ENCODE measurements at places on chromosomes 7 and 10. TPM values are rescaled to one million over a fixed set of nuclear protein-coding genes. Genes with fewer than 3 reads are reported as not detected.

GRCh38 chr10:77457266-77457665, 180.3 kb downstream of the KCNMA1 start:
- no peak overlapping the region for H3K27ac ChIP-seq
- H3K36me3 ChIP-seq: no peaks in the 10 kb centered on the region
- H3K4me1 ChIP-seq: no peaks in the 10 kb centered on the region
- peaks cover 4% of the 10 kb centered on the region for H3K27me3 ChIP-seq
- H3K4me3 ChIP-seq: no peak overlapping the region

DNA sequence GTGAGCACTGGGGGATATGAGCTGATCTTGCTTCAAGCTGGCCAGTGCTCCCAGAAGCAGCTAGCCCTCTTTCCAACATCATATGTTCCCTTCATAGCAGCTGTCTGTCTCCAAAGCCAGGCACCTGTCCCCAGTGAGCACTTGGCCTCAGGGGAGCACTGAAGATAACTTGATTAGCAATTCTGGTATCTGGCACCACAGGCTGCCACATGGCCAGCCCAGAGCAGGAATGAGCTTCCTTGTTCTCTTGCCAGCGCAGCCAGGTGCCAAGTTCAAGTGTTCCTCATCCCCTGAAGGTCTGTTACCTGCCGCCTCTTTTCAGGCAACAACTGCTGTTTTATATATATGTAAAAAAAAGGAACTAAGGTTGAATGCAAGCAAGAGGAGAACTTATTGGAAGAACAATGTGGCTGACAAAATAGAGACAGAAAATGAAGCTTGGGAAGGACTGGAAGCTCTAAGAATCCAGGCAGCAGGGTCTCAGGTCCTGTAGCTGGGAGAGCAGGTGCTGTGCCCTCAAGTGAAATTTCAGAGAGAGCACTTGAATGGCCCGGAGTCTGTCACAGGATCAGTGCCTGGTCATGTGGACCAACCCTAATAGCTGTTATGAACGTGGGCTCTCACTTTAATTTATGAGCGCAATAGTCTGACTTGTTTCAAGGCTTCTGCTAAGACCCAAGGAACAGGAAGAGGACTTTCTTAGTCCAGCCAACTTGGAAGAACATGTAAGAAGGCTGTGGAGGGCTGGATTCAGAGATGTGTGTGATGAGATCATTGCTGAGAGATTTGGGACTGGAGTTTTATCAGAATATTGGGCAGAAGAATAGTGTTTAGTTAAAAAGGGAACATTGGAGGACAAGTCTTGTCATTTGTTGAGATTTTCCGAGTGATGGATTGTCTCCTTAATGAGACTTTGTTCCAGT, 267.2 kb downstream of the GLRX3 start:
- H3K4me3 ChIP-seq: no peak overlapping the region
- no peaks in the 10 kb centered on the region for H3K4me1 ChIP-seq
- DNase-seq: no peak
- H3K36me3 ChIP-seq: no peaks in the 10 kb centered on the region
- H3K27me3 ChIP-seq: no peaks in the 10 kb centered on the region

DNA sequence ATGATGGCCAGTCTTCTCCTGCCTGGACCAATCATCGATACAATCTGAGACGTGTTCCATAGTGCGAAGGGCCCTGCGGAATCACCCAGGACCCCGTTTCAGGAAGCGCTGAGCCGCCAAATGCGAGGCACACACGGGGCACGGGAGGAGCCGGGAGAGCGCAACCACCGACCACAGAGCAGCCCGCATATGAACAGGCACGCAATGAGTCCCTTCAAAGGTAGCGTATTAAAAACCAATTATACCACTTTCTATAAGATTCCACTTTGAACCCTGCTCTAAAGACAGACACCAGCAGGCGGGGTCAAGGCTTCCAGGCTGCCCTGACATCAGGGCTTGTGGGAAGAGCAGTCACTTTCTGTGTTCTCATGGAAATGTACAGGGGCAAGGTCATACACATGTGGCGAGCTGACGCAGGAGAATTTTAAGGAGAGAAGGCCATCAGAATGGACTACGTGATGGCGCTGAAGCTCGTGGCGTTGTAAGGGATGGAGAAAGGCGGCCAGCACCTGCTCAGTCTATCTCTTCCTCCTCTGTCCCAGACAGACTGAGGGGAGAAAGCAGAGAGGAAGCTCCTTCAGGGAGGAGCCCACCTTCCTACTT, 46.2 kb downstream of the AMZ1 start:
- no peaks in the 10 kb centered on the region for H3K36me3 ChIP-seq
- H3K4me3 ChIP-seq: no peak overlapping the region
- H3K4me1 ChIP-seq: peaks cover 15% of the 10 kb centered on the region
- DNase-seq: no peak

- no peaks in the 10 kb centered on the region for H3K4me1 ChIP-seq
- DNase-seq: no peak
- H3K27ac ChIP-seq: no peak overlapping the region
- no peak overlapping the region for H3K4me3 ChIP-seq
- H3K36me3 ChIP-seq: peaks cover 51% of the 10 kb centered on the region
These were observed 75.3 kb downstream of the EPC1 start for GRCh38 chr10:32271617-32272016.

DNA sequence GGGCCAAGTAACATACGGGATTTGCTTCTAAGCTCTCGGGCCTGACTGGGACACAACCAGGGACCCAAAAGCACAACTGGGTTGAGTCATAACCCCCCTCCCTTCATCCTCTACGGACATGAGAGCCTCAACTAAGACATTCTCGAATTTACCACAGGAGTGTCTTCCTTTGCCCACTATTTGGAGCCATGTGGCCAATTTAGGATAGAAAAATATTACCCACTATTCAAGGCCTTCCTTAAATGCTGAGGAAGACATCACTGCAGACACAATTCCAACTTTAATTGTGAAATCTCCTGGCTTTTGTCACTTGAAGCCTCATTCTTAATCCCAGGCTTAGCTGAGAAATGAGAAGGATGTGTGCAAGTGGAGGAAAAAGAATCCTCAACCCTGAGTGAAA, 11.8 kb downstream of the CTBP2 start:
- H3K4me3 ChIP-seq: no peak overlapping the region
- no peak for DNase-seq
- peaks cover 54% of the 10 kb centered on the region for H3K27me3 ChIP-seq

GRCh38 chr7:90972906-90973550, 291.2 kb upstream of the FZD1 start:
- no peak overlapping the region for H3K27ac ChIP-seq
- no peak for DNase-seq
- H3K36me3 ChIP-seq: no peaks in the 10 kb centered on the region
- H3K4me1 ChIP-seq: no peaks in the 10 kb centered on the region
- H3K27me3 ChIP-seq: no peaks in the 10 kb centered on the region

DNA sequence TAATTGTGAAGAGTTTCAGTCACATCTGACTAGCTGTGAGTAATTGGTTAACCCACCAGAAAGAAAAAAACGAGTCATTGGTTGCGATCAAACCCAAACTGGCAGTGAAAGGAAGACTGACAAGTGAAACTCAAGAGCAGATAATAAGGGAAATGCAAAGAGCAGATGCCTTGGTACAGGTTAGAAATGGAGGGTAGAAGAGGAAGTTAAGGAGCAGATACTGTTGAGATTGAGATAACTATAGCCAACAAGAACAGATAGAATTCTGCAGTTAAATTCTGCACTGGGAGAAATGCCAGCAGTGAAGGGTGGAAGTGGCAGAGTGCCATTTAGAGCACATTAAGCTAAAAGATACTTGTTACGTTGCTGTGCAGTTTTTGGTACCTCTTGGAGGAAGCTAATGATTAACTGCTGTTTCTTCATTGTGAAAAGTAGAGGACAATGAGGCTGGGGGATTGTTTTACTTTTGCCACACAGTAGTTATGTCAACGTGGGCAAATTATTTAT, 65.8 kb downstream of the CDK13 start:
- H3K27ac ChIP-seq: no peak overlapping the region
- no peak for DNase-seq
- no peaks in the 10 kb centered on the region for H3K27me3 ChIP-seq
- peaks cover 19% of the 10 kb centered on the region for H3K4me1 ChIP-seq
- peaks cover 25% of the 10 kb centered on the region for H3K36me3 ChIP-seq

DNA sequence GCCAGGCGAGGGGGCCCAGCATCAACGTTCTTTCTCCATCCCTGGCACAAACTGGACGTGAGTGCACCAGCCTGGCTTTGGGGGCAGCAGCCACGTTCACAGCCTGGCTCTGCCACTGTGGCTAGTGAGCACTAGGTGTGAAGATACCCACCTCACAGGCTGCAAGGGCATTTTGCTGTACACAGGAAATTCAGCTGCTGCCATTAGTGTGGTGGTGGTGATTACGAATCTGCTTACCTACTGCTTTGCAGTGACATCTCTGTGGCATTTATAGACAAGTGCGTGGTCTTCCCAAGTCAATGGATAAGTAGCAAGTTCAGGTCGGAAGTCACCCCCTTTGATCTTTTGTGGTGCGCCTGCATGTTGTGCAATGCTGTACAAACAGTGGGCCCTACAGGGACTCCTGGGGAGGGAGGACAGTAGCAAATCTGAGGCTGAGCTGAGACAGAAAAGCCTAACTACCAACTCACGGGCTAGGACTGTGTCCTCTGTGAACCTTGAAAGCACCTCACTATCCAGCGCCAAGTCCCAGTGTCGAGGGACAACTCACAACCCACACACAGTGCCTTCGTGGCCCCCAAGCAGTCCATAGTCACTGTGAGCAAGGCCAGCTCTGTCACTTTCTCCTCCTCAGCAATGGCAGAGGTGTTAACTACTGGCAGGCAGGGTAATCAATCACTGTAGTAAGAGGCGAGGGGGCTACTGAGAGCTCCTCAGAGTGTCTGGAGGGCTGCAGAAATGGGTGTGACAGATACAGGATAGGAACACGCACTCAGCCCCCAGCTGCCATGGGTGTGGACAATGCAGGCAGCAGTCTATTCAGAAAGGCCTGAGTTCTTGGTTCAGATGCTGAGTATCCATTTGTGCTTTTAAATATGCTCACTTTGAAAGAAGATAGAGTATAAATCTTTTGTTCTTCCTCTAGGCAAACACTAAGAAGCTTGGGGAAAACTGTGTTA, 17.0 kb upstream of the MMP21 start:
- no peak overlapping the region for H3K27ac ChIP-seq
- H3K36me3 ChIP-seq: peaks cover 8% of the 10 kb centered on the region
- peaks cover 13% of the 10 kb centered on the region for H3K4me1 ChIP-seq
- no peak for DNase-seq
- H3K27me3 ChIP-seq: no peaks in the 10 kb centered on the region

GRCh38 chr7:69067397-69067796, 530.9 kb upstream of the AUTS2 start:
- DNase-seq: no peak
- H3K27me3 ChIP-seq: no peaks in the 10 kb centered on the region
- H3K36me3 ChIP-seq: no peaks in the 10 kb centered on the region
- H3K27ac ChIP-seq: no peak overlapping the region
- no peaks in the 10 kb centered on the region for H3K4me1 ChIP-seq

DNA sequence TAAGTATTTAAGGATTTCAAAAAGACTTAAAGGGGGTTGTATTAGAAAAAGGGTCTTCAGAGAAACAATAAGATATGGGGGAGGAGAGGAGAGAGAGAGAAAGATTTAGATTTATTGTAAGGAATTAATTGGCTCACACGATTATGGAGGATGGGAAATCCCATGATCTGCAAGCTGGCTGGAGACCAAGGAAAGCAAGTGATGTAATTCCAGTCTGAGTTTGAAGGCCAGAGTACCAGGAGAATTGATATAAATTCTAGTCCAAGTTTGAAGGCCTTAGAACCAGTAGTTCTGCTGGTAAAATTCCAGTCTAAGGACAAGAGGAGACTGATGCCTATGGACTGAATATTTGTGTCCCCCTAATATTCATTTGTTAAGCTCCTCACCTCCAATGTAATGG, 20.6 kb upstream of the SLC13A1 start:
- H3K4me3 ChIP-seq: no peak overlapping the region
- no peak overlapping the region for H3K27ac ChIP-seq
- H3K36me3 ChIP-seq: no peaks in the 10 kb centered on the region
- H3K4me1 ChIP-seq: no peaks in the 10 kb centered on the region

DNA sequence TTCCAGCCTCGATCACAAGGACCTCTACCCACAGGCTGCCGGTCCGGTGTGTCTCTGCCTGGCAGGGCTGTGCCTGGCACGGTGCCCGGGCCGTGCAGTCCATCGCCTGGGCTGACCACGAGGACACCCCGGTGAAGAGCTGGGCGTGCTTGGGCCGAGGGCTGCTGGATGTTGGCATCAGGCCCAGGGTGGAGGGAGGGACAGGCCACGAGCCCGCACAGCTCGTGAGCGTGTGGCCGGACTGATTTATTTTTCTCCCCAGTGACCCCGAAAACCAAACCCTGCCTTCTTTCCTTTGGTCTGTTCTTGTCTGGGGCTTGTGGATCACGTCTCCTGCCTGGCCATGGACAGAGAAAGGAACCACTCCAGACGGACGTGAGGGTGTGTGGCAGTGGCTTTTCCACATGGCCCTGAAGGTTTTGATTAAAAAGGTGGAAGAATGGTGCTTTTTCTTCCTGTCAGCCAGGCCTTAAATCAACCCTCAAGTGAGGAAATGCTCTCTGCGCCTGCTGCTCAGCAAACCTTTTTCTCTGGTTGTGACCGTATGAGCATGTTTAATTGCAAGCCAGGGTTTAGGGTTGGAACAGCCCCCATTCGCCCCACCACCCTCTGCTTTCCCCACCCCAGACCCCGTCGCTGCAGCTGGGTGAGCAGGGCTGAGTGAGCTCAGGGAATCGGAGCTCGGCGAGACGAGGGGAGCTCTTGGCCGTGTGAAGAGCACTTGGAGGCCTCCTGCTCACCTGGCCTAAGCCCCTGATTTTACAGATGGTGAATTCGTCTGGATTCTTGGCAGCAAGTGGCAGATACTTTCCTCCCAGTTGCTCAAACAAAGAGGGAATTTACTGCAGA, 130.1 kb downstream of the RGS10 start:
- peaks cover 3% of the 10 kb centered on the region for H3K4me1 ChIP-seq
- no peaks in the 10 kb centered on the region for H3K36me3 ChIP-seq
- no peak overlapping the region for H3K4me3 ChIP-seq
- no peak overlapping the region for H3K27ac ChIP-seq

GRCh38 chr7:19491821-19492452, 216.9 kb downstream of the POLR1F start:
- H3K27me3 ChIP-seq: no peaks in the 10 kb centered on the region
- DNase-seq: no peak
- H3K4me1 ChIP-seq: no peaks in the 10 kb centered on the region
- no peak overlapping the region for H3K27ac ChIP-seq

DNA sequence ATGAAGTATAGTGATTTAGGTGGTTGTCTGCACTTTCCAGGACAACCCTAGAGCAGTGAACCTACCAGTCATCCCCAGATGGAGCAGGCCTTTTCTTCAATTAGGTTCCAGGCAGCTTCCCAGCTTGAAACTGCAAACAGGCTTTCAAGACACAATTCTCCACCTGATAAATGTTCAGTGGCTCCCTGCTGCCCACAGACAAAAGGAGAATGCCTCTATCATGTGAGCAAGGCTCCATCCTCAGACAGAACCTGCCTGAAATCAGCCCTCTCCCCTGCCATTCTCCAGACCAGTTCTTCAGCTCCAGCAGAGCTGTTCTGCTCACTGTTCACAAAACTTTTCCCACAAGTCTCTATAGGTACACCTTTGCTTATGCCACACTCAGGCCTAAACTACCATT, 22.1 kb downstream of the RELN start:
- no peaks in the 10 kb centered on the region for H3K36me3 ChIP-seq
- H3K27ac ChIP-seq: no peak overlapping the region
- H3K4me3 ChIP-seq: no peak overlapping the region
- no peaks in the 10 kb centered on the region for H3K4me1 ChIP-seq
- DNase-seq: no peak

- H3K27ac ChIP-seq: no peak overlapping the region
- no peak overlapping the region for H3K4me3 ChIP-seq
- no peaks in the 10 kb centered on the region for H3K36me3 ChIP-seq
- H3K27me3 ChIP-seq: peaks cover 2% of the 10 kb centered on the region
These were observed 181.0 kb upstream of the MDFIC start for GRCh38 chr7:114740941-114741340.

The OPALIN gene
- not detected for total RNA-seq

The CYCS gene
- 160 TPM for total RNA-seq

The SPAM1 gene
- not detected for total RNA-seq

The BEND7 gene
- total RNA-seq: not detected

The SLC13A1 gene
- total RNA-seq: not detected

All from activated CD8-positive, alpha-beta memory T cell treated with anti-CD3 and anti-CD28 coated beads, Interleukin-2, amount 10 ng/mL, durations not matched to agents 7 days and 5 days (primary cell).